ENCODE measurements at places on chromosomes 7 and 10.

- peak; percentile 62 for DNase-seq
Measured at GRCh38 chr7:105759670-105760550, 116.5 kb downstream of the ATXN7L1 start.

GRCh38 chr10:124459395-124459794, 2.2 kb upstream of the LHPP start:
- DNase-seq: no peak

DNA sequence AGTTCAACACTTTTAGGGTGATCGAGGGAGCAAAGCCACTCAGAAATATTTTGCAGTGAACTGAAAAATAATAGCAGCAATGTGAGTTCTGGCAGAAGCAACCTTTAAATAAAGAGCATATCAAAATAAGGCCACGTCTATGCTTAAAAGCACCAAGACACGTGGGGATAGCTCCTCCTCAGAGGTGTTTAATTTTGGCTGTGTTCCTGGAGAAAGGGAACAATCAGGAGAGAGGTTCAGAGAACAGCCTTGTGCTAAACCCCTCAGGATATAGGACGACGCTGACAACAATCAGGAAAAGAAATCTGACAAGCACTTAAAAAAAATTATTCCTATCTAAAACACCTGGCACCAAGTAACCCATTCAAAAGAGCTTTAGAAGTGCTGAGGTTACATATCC, 471.9 kb upstream of the CELF2 start:
- no peak for DNase-seq

DNA sequence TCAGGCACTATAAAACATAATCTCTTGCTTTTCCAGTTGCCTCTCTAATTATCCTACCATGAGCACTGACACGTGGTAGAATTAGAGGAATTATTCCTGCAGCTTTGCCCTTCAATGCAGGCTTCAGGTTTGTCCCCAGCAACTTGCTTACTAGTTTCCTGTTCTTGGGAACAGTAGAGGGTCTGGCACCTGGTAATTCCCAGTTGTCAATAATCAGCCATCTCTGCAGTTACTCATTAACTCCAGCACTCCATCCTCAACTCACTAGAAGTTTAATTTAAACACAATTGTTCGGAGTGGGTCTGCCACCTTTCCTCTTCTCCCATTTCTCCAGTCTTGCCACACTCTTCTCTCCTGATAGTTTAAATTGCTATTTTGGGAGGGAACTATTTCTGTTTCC, 324.3 kb upstream of the KIAA1217 start:
- DNase-seq: no peak

DNA sequence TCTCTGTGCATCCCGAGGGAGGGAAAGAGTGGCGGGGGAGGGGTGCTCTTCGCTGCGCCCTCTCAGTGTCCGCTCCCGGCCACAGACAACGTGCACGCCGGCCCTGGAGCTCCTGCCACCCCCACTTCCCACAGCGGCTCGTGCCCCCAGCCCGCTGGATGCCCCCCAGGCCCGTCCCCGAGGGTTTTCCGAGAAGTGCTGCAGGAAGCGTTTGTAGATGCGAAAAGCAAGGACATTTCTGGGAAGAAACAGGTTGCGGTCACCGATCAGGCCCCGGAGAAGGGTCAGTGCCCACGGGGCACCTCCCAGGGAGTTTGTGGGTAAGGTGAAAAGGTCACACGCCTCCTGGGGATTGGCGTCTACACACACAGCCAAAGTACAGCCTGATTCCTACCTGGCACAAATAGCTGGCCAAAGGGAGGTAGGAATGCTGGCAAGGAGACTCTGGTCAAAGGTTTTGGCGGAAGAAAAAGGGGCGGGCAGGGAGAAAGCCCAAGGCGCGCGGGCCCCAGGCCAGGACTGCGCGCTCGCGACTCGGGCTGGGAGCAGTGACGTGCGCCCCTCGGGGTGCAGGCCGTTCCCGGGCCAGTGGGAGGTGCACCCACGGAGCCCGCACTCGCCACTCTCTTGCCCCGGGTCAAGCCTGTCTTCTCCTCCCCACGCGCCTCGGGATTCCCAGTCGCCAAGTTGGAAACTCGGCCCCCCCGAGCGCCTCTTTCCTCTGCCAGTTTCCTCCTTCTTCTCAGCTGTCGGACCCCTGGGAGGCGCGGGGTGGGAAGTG, 1.5 kb upstream of the NRP1 start:
- DNase-seq: peak; percentile 67

DNA sequence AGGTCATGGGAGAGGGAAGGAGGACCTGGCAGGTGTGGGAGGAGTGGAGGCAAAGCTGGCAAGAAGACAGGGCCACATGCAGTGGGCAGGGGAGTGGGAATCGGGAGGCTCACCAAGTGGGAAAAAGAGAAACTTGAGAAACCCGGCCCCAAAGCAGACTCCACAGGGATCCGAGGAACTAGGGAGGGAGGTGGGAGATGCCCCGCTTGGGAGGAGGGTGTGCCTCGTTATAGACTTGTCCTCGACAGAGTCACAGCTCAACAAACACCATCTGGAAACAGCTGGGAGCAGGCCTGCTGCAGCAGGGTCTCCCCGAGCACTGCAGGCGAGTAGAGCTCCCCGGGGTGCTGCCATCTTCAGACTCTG, 54.8 kb downstream of the MKI67 start:
- no peak for DNase-seq

GRCh38 chr7:46291601-46292150, 370.6 kb upstream of the IGFBP3 start:
- DNase-seq: no peak

DNA sequence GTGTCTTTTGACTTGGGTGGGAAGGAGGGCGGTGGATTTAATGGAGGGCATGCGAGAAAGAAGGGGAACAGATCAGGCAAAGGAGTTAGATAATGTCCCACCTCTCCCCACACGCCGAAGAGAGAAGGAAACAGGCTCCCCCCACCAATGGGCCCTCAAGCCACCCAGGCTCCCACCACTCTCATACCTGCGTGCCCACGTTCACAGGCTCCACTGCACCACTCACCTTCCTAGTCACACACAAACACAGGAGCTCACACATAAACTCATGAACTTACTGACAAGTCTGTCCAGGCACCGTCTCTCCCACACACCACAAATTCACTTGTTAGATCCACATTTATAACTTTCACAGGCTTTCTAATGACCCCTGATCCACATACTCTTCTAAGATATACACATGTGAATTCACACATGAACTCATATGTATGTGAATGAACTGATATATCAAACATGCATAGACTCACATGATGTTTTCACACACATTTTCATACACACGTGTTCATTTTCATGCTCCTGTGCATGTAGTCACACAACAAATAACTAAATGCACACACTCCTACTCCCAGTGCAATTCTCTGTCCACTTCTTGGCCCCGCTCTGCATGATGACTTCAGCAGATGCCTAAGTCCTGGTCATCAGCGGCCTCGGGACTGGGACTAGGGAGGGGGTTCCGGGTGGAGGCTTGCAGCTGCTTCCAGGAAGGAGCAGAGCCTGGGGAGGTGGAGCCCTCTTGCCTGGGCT, 1.5 kb downstream of the LZTS2 start:
- DNase-seq: no peak

GRCh38 chr10:16527452-16527851, 5.8 kb upstream of the C1QL3 start:
- DNase-seq: no peak

DNA sequence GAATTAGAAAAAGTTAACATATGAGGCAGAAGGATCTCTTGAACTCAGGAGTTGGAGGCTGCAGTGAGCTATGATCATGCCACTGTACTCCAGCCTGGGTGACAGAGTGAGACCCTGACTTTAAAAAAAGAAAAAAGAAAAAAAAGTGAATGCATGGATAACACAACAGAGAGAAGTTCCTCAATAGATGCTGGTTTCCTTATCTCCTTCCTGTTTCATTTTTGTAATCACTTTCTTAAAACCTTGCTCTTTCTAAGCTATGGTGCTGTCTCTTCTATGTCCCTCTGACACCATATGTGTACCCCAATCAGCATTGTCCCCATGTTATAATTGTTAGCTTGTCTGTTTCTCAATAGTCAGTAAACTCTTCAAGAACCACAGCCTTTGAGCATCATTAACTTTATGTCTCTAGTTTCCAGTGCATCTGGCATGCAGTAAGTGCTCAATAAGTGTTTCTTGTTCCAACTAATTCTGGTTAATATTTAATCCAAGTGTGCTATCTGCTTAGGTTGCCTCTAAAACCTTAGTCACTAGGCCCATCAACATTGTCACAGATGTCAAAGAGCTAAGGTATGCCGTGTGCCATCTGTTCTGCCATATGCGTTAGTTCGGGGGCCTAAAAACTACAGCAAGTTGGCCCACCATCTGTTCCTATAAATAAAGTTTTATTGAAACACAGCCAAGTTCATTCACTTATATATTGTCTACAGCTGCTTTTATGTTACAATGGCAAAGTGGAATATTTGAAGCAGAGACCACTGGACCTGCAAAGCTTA, 36.2 kb downstream of the MPP7 start:
- no peak for DNase-seq

DNA sequence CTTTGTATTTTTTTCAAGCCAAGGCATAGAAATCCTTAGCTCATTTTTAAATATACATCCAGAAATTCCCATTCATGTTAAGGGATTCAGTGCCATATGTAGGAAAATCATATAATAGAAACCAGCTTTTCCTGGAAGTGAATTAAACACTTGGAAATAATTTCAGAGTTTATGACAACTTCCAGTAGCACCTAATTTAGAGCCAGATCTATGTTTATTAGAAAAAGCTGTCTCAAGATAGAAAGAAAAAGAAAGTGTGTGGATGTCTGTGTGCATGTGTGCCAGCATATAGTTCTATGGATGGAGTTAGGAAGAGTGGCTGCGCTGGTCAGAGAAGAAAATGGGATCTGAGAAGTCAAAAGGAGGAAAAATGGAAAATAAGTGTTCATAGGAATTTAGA, 225.7 kb downstream of the DGKB start:
- no peak for DNase-seq

GRCh38 chr7:51629206-51629605, 312.6 kb upstream of the COBL start:
- no peak for DNase-seq
